ENCODE measurements at places on chromosomes 2 and 18.

DNA sequence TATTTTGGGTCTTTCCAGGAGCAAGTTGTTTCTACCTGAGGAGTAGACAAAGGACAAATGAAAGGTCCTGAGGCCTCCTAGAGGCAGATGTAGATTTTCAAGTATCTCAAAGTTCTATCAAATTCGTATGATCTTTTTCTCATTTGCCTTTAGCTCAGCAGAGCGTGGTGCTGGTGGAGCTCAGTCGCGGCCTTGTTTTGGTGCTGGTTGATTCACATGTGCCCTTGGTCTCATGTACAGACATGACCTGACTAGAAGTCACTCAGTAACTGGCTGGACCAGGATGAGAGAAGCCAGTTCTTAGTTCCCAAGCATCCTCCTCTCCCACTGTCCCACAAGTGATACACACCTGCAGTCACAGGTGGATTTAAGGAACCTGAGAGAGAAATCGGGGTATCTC, 264.0 kb downstream of the PRKCE start:
- DNase-seq, result no peak

- peak; percentile 82 for DNase-seq
Measured at GRCh38 chr2:43224131-43224570, 2.3 kb downstream of the ZFP36L2 start.

DNA sequence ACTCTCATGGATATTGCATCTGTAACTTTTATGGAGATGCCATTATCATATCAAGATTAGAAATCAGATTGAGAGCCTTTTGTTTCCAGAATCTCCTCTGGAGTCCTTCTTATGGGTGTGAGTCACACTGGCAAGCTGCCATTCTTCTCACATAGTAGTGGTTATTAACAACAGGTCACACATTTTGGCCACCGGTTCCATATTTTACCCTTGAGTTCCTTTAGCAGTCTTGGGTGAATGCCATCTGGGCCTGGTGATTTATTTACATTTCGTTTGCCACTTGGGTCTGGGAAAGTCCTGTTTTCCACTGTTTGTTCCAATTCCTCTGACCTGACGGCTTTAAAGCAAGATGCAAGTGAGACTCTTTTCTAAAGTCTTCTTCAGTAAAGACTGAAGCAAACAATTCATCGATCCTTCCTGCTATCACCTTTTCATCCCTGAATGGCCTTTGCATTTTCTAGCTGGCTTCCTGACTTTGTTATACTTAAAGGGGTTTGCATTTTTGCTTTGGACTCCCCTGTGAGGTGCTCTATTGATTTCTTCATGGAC, 80.5 kb upstream of the CAVIN2 start:
- peak; percentile 82 for DNase-seq

DNA sequence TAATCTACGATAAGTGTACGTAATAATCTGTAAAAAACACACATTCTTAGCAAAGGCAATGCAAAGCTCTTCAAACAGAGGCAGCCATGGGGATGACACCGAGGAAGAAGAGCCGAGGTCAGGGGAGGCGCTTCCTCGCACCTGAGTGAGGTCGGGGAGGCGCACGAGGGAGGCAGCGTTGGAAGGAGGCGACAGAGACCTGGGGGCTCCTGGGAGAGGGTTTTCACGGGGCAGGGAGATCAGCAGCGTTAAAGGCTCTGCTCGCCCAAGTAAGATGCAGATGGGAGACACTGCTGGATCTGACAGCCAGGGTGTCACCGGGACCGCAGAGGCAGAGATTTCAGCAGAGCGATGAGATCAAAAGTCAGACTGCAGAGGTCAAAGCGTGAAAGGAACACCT, 143.1 kb downstream of the L3MBTL4 start:
- no peak for DNase-seq

DNA sequence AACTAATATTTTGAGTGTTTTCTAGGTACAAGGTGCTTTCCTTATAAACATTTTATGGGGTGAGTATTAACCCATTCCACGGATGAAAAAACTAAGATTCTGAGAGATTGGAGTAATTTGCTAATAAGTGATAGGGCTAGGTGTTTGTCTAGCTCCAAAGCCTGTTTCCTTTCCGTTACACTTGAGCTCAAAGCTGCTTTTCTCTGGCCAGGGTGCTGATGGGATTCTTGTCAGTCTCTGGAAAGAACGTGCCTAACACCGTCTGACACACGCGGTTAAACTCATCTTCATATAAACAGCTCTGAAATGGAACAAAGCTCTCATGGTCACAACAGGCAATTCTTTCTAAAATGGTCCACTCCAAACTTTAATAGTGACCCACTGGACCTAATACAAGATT, 2.0 kb upstream of the ANKRD29 start:
- DNase-seq, result no peak

GRCh38 chr2:9107168-9108025, 99.2 kb upstream of the ASAP2 start:
- no peak for DNase-seq

DNA sequence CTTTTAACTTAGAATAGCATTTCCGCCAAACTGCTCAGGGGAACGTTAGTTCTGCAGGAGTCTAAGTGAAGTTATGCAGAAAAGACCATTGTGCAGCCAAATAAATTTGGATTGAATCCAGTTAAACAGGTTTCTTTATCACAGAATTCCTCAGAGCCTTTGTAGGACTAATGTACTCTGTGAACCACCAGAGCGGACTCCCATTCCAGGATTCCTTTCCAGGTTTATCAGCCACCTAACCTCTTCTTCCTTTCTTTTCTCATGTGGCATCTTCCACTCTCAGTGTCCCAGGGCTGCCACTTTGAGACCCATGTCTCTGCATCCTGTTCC, 350.4 kb downstream of the TSN start:
- DNase-seq, result no peak

GRCh38 chr2:199383021-199383420, 74.7 kb downstream of the SATB2 start:
- no peak for DNase-seq

GRCh38 chr2:3557639-3558204, 411 bp downstream of the RNASEH1 start:
- no peak for DNase-seq

GRCh38 chr2:14358339-14358738, 274.2 kb upstream of the LRATD1 start:
- DNase-seq, result peak; percentile 2

DNA sequence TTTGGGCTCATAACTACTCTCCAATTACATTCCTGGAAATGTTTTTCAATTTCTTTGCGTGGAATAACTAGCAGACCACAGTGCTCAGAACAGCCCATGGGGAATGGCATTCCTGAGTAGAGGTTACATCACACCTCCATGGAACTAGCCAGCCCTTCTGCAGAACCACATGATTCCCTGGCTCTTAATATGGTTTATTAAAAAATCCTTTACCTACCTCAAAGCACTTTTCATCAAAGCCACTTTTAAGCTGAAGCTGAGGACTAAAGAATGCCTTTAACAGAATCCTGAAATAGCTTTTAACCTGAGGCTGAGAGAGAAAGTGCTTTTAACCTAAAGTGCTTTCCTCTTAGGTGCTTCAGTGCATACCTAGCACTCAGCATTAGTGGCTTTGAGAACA, 376.3 kb downstream of the ARHGAP15 start:
- peak; percentile 31 for DNase-seq

DNA sequence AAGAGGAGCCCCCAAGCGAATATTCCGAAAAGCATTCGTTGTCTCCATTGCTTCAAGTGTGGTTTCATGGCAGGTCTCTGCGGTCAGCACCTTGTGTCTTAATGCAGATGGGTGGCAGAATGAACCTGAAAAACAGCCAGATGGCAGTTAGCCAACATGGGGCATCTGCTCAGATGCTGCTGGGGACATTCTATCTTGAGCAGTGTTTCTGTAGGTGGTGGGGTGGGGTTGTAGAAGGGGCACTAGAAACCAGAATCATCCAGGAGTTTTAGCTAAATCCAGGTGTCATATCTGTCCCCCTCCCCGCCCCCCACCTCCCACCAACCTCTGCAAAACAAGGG, 42.1 kb downstream of the ST6GAL2 start:
- no peak for DNase-seq

- no peak for DNase-seq
Measured at GRCh38 chr2:109341355-109342255, 212.6 kb downstream of the SH3RF3 start.

- DNase-seq, result no peak
Measured at GRCh38 chr2:7045601-7046590, 128.7 kb downstream of the RNF144A start.

DNA sequence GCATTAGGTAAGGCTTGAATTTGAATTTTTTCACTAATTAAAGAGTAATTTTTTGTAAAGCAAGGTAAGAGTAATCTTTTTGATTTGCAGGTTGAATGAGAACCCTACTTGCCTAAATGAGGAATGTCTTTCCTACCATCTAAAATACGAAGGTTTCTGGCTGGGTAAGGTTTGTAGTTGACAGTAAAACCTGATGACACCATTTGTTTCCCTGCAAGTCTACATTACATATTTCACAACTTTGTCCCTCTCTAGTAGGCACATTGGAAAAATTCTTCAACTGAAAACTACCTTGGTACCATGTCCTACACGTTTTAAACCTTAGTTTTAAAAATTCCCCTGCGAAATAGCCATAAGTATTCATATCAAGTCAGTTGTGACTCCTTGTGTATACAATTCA, 9.4 kb downstream of the HNRNPA3 start:
- DNase-seq, result no peak

GRCh38 chr2:109345653-109346480, 216.9 kb downstream of the SH3RF3 start:
- DNase-seq, result no peak

GRCh38 chr2:219405958-219406860, 12.0 kb upstream of the DES start:
- no peak for DNase-seq

GRCh38 chr2:48146552-48146951, 240.3 kb upstream of the FBXO11 start:
- DNase-seq, result no peak

DNA sequence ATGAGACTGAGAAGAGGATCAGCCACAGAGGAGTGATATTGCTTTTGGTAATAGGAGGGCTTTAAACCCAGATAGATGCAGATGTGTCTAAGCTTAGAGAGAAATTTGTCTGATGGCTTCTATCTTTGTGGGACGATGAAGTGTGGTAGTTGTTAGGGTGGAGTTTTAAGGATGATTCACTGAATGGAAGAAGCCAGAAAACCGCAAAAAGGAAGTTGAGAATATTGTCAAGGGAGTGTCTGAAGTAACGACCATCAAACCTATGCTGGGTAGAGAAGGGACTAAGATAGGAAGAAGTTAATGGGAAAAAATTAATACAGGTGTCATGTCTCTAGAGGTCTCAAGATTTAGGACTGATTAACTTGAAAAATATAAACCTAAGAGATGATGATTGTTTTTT, 195.6 kb upstream of the MC4R start:
- no peak for DNase-seq

- DNase-seq, result peak; percentile 15
Measured at GRCh38 chr18:11752116-11752911, 63.2 kb downstream of the GNAL start.

DNA sequence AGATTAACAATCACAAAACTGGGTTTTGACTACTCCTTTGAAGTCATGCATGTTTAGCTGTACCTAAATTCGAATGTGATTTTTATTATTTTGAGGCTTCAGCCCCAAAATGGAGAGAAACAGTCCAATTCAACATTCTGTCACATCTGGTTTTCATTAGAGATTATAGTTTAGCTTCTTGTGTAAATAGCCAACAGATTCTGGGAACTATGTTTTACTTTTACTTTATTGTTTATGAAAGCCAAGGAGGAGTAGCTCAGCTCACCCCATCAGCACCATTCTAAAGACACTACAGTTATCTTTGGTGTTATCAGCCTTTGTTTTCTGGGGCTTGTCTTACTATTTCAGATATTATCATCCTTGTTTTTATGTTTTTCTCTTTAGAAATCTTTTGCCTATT, 465.0 kb upstream of the CWC22 start:
- peak; percentile 8 for DNase-seq

DNA sequence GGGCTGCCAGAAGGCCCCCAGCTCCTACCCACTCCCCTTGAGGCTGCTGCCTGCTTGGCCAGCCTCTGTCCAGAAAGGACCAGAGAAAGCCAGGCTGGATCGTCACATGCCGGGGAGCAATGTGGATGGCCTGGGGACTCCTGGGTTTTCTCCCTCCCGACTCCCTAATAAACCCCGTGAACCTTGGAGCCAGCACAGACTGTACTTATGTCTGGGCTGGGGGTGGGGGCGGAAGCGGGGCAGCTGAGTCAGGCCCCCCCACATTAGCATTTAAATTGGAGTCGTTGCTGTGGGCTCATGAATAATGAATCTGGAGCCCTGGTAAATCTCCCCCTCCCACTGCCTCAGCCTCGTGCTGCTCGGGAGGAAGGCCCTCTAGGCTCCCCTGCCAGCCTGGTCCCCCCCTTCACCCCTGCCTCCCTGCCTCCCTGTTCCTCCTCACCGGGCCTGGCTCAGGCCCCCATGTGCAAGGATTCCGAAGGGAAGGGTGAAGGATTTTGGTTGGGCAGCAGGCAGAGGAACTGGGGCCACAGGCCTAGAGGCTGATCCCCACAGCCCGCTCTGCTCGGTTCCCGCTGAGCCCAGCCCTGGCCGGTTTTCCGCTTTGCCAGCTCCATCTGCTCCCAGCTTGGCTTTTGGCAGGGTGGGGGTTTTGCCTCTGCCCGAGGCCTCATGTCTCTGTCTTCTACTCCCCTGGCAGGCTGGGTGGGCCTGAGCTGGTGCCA, 7.3 kb upstream of the ASIC4 start:
- DNase-seq, result no peak

- DNase-seq, result peak; percentile 78
Measured at GRCh38 chr2:61470122-61470951, 550 bp downstream of the USP34 start.

DNA sequence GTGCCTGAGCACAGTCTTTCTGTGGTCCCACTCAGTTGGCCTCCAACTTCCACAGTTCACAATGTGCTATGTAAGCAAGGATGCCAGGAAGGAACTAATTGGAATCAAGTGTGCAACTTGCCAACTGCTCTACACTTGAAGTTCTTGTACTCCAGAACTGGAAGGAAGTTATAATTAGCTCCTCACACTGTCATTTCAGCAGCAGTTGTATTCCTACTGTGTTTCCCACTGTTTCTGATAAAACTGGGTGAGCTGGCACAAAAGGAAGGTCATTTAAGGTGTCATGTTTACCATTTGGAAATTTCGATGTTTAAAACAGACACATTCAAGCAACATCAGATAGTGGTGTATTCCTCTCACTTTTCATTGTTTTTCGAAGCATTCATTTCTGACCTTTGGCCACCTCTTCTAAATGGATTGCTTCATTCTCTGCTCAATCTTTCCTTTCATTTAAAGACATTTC, 84.2 kb downstream of the ANTXR1 start:
- DNase-seq, result no peak

- DNase-seq, result no peak
Measured at GRCh38 chr2:135985826-135986393, 484 bp upstream of the DARS1 start.

DNA sequence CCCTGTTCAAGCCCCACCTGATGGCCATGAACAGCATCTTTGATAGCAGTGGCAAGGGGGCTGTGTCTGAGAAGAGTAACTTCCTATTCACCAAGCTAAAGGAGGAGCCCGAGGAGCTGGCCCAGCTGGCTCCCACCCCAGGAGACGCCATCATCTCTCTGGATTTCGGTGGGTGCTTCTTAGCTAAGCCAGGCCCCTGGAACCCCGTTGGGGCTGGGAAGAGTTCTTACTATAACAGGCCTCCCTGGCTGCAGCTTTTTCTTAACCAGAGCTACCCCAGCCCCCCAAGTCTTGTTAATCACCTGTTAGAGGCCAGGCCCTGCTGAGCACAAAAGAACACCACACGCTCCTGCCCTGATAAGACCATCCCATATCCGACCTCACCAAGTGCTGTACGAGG, 79.4 kb downstream of the EPAS1 start:
- DNase-seq, result no peak

Measured in fibroblast of skin of back (primary cell).